ENCODE measurements at places on chromosomes 5 and 9.

DNA sequence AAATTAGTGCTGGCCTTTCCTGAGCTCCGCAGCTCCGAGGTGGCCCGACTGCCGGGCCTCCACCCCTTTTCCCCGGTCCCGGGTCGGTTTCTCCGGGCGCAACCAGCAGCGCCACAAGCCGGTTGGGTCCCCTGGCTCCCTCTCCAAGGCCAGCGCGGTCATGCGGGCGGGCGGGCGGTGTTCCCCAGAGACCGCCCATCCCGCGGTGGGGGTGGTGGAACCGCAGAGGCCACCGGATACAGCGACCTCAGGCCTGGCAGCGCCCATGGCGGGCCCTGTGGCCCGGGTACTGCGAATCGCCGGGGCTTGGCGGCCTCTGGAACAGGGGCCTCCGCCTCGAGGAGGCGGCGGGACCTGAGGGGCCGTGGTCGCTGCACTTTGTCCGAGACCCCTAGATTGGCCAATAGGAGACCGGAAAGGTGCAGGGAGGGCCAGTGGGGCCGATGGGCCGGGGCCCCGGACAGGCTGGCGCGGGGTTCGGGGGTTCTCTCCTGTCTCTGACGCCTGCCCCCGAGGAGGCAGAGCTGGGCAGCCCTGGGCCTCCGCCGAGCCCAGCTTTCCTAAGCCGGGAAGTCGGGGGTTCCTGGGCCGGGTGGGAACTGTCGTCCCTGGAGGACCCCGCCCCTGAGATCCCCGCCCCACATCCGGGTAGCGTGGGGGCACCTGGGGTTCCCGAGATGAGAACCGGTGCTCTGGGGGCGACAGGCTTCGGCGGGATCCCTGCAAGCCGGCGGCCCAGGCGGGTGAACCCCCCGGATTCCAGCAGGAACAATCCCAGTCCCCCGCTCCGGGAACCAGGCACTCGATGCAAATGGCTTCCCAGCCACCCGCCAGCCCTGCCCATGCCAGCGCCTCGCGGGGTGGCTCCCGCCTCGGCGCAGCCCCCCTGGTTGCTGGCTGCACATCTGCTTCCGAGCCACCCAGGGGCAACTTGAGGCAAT lies 293.9 kb downstream of the ZSWIM6 start:
- DNase-seq: no peak
- H3K27ac ChIP-seq: no peak overlapping the region
- H3K27me3 ChIP-seq: peaks cover 52% of the 10 kb centered on the region
- no peaks in the 10 kb centered on the region for H3K4me1 ChIP-seq

- peaks cover 34% of the 10 kb centered on the region for H3K27me3 ChIP-seq
- no peaks in the 10 kb centered on the region for H3K36me3 ChIP-seq
- no peaks in the 10 kb centered on the region for H3K4me1 ChIP-seq
- no peak for DNase-seq
- H3K4me3 ChIP-seq: no peak overlapping the region
These were observed 4.2 kb upstream of the GDNF start for GRCh38 chr5:37844009-37844408.

DNA sequence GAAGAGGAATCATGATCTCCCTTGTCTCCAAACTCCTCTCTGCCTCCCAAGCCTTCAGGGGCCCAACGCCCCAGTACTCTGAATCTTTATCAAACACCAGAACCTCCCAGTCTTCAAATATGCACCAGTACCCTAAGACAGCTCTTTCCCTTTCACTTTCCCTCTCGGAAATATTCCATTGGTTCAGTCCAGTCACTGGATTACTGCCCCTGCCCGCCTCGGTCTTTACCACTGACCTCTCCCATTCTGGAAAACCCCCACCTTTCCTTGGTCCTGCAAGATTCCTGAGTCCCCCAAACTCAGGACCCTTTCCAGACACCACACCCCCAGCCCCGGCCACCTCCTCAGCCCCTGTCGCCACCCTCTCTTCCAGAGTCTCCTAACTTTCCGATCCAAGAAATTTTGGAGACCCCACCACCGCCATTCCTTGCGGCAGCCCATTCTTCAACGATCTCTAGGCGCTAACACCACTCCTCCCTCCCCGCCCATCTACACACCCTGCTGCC lies 674 bp downstream of the C5orf15 start:
- peak overlapping the region; percentile 98 for H3K4me3 ChIP-seq
- peaks cover 60% of the 10 kb centered on the region for H3K4me1 ChIP-seq
- H3K27me3 ChIP-seq: no peaks in the 10 kb centered on the region
- peak overlapping the region; percentile 96 for H3K27ac ChIP-seq
- DNase-seq: no peak

- H3K4me1 ChIP-seq: peaks cover 34% of the 10 kb centered on the region
- H3K36me3 ChIP-seq: peaks cover 5% of the 10 kb centered on the region
- H3K4me3 ChIP-seq: peak overlapping the region; percentile 59
- DNase-seq: peak; percentile 21
- no peaks in the 10 kb centered on the region for H3K27me3 ChIP-seq
- peak overlapping the region; percentile 76 for H3K27ac ChIP-seq
These were observed 74.5 kb downstream of the CDKN2A start for GRCh38 chr9:21919377-21920362.

DNA sequence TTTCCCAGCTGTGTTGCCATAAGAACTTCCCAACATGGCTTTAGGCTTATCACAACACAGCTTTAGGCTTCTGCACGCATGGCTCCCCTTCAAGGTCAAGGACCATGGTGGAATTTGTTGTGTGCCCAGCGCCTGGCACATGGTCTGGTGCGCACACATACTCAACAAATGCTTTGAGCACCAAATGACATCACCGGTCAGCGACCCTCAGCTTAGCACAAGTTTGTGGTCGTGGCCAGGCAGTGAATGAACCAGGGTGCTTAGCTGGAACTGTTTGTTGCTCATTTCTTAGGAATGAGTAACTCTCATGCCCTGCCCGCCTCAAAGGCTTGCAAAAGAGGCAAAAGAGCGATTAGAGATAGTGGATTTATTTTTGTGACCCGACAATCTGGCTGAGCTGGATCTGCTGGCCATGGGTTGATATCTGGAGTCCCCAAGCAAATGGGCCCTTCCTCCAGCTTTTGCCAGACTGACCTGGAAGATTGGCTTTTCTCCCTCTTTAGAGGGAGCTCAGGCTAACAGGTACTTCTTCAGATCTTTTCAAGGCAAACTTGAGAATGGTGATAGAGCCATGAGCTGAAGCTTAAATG lies 58.9 kb downstream of the DAP start:
- H3K27ac ChIP-seq: no peak overlapping the region
- peaks cover 32% of the 10 kb centered on the region for H3K4me1 ChIP-seq
- no peak for DNase-seq
- H3K36me3 ChIP-seq: no peaks in the 10 kb centered on the region
- no peaks in the 10 kb centered on the region for H3K27me3 ChIP-seq

DNA sequence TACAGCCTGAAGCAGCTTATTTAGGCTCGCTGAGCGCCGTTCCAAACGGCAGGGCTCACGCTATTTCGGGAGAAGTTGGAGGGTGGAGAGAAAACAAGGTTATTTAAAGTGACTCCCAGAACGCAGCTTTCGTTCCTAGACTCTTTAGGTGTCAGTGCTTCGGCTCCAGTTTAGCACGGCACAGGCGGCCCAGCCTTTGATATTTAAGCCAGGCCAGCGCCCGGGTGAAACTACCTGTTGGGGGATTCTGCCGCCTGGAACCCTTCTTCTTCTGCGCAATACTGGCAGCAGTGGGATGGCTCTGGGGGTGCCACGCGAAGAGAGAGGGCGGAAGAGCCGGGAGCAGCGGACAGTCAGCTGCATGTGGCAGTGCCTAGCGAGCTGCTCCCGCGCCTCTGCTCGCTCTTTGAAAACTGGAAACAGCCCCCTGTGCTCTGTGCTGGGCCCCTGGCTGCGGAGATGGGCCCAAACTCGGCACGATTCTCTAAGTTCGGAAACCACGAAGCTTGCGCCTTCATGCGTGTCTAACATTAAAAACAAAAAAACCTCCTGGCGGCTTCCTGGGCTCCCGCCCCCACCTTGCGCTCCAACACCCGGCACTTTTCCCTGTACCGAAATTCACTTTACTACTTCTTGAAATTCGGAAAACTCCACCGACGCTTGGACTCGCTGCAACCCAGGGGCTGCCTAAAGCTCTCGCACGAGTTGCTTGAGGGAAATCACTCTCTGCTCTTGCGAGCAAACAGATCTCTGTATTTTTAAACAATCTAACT lies 34.6 kb upstream of the NFIB start:
- no peaks in the 10 kb centered on the region for H3K36me3 ChIP-seq
- peaks cover 53% of the 10 kb centered on the region for H3K27me3 ChIP-seq
- no peak overlapping the region for H3K4me3 ChIP-seq

DNA sequence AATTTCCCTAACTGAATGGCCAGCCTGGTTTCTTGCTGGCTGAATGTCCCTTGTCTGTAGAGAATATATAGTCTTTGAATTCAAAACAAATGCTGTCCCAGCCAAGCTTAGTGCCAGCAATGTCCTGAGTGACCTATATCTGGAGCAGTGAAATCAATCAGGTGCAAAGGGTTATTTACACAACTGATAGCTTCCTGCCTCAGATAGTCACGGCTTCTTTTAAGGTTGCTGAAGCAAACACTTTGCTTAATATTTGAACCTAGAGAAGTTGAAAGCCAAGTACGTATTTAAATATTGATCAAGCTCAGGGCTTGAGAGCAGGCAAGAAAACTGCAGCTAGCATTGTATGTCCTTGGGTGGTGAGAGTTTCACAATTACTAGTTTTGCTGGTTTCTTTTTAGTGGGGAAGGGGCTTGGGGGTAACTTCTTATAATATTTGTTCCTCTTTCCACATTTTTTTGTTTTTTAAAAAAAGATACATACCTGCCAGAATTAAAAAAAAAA lies 2.0 kb upstream of the ARHGEF28 start:
- peaks cover 57% of the 10 kb centered on the region for H3K27me3 ChIP-seq
- no peaks in the 10 kb centered on the region for H3K36me3 ChIP-seq
- no peak overlapping the region for H3K27ac ChIP-seq
- no peaks in the 10 kb centered on the region for H3K4me1 ChIP-seq

- H3K4me1 ChIP-seq: no peaks in the 10 kb centered on the region
- DNase-seq: no peak
- no peak overlapping the region for H3K4me3 ChIP-seq
- no peak overlapping the region for H3K27ac ChIP-seq
- no peaks in the 10 kb centered on the region for H3K36me3 ChIP-seq
- H3K27me3 ChIP-seq: peaks cover 2% of the 10 kb centered on the region
These were observed 30.2 kb upstream of the ALDH1A1 start for GRCh38 chr9:72983056-72983455.

DNA sequence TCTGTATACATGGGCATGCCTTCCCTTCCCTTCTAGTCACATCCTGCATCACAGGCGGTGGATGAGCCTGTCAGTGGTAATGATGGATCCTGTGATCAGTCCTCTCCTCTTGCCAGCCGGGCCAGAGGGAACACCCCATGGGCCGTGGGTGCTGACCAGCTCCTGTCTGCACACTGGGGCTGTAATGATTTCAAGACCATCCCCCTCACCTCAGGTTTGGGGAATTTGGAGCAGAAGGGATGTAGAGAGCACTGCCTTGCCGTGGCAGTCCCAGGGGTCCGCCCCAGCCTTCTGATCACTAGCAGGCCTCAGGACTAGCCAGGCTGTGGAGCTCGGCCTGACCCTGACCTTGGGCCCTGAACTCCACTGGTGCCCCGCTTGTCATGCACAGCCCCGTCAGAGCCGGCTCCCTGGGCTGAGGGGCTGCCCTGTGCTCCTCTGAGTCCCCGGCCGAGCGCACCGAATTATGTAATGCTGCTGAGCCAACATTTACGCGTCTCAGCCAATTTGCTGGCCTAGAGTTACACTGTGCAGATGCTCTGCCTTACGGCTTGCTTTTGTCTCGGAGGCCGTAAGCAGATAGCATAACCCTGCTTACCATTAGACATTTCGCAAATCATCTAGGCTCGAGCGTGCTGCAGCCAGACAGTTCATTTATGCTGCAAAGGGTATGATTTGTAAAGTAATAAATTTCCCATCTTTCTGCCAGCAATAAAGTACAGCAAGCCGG lies 155.3 kb downstream of the MACROH2A1 start:
- H3K27ac ChIP-seq: no peak overlapping the region
- H3K4me1 ChIP-seq: no peaks in the 10 kb centered on the region
- H3K4me3 ChIP-seq: no peak overlapping the region
- H3K27me3 ChIP-seq: peaks cover under 1% of the 10 kb centered on the region
- no peak for DNase-seq
- no peaks in the 10 kb centered on the region for H3K36me3 ChIP-seq
